GM12865 (cell line): ENCODE measurements at places on chromosomes 12 and 14.

DNA sequence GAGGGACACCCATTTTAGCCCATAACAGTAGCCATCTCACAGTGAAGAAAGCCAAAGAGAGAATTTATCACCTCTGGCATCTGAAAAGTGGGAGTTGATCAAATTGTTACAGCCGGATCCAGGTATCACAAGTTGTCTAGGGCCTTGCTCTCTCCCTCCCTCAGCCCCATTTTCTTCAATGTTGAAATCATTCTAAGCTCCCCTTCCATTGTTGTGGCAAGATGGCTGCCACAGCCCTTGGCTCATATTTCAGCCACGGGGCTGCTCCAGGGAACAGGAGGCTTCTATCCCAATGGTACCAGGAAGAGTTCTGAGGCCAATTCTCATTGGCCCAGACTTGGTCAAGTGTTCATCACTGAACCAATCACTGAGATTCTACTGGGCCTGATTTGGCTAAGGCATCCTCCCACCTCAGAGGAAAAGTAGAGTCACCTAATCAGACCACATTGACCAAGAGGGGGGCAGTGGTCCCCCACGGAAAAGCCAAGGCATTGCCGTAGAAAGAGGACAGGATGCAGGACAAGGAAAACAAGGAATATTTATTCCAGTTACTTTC lies 106.2 kb downstream of the GPATCH2L start:
- no peak for DNase-seq

GRCh38 chr12:3357950-3358525 lies 133.0 kb upstream of the PRMT8 start:
- DNase-seq = peak; percentile 9

DNA sequence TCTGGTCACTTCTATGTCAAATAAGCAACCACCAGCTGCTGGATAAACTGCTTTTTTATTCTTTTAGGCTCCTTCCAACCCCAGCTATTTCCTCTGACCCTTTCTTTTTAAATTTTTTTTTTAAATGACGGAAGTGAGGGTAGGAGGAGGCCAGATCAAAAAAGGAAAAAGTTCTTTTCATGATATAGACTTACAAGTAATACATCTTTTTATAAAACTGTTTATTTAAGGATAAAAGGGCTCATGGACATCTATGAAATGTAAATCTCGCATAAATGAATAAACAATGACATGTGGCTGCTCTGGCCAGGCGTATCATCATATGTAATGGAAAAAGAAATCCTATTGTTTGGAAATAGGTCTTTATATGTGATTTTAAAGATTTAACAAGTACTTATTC lies 169.0 kb upstream of the ATP2B1 start:
- no peak for DNase-seq

DNA sequence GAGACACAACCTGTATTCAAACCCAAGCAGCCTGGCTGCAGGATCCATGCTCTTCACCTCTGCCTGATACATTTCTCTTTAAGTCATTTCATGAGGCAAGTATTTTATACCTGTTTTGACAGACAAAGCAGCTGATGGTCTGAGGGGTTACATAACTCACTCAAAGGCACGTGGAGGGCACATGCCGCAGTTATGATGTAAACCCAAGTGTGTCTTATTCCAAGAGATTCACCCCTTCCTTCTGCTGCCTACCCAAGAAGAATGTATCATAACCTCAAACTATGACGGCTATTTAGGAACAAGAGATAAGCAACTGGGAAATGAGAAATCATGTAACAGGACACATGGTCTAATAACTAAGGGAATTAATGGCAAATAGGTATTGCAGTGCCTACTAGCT lies 329.8 kb upstream of the TMPO start:
- DNase-seq = no peak

DNA sequence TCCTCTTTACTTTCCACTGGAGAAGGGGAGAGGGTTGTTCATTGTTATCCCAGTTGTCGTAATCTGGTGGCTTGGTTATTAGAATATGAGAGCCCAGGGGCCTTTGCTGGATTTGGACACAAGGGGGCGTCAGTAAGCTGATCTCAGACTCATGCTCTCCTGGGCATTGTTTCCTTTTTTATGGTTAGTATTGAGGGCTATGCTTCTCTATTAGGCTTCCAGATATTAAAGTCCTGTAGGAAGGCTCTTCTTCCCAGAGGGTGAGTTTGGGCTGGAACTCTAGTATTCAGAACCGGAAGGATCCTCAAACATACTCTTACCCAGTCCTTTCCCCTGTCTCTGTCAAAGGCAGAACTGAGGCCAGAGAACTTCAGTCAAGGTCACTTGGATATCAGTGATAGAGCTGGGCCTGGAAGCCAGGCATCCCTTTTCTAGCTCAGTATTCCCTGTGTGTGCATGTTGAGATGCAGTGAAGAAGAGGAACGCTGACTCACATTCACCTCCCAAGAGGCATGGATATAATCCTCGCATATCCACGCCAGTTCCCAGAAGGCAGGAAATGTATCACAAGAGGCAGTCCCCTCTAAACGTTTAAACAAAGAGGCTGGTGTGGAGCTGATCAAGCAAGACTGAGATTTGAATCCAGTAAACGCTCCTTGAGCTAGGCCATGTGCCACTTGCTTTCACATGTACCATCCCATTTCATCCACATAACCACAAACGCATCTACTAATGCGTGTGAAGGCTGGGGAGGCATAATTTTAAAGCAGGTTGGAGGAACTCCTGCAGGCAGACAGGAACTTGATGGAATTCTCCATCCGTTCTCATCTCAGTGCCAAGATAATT lies 41.6 kb downstream of the UBE3B start:
- peak; percentile 40 for DNase-seq

DNA sequence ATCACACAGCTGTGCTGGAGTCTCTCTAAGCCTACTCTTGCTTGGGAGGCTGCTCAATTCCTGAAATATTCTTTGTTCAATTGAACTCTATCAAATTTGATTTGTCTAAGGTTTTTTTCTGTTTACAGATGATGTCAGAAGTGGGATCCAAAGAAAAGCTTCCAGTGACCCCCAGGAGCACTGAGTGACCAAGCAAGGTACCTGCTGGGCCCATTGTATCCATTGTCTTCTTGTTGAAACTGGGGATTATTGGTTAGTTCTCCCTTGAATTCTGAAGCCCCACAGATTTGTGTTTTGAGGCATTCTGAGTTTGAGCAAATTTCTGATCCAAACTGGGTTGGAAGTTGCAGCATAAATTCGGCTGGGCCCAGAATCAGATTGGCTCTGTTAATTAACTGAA lies 64.6 kb downstream of the MYF5 start:
- DNase-seq = no peak

DNA sequence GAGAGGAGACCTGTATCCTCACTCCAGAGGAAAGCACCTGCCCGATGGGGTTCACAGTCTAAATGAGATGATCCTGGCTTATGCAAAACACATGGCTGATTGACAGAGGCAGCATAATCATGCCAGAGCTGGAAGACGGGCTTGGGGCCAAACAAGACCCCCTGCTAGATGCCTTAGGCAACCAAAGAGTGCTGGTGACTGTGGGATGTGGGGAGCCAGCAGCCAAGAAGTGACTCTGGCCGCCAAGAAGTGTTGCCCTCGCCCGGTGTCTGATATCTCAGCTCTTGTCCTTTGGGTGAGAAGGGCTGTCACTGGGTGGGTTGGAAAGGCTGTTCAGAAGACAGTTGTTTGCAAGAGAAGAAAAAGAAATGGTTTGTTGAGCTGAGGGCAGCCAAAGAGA lies 56.7 kb downstream of the PLEKHG3 start:
- DNase-seq = no peak

- no peak for DNase-seq
These were observed 47.1 kb downstream of the PTPRQ start for GRCh38 chr12:80491166-80491565.

DNA sequence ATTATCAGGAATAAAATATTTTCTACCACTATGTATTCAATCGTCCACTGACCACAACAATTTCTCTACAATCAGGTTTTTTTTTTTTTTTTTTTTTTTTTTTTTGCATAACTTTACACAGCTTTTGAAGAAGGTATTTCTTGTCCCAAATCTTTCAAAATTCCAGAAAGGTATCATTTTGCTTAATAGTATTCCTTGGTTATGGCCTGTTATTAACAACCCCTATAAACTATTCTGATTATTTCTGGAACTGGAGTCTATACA lies 145.3 kb downstream of the ALX1 start:
- DNase-seq = no peak

DNA sequence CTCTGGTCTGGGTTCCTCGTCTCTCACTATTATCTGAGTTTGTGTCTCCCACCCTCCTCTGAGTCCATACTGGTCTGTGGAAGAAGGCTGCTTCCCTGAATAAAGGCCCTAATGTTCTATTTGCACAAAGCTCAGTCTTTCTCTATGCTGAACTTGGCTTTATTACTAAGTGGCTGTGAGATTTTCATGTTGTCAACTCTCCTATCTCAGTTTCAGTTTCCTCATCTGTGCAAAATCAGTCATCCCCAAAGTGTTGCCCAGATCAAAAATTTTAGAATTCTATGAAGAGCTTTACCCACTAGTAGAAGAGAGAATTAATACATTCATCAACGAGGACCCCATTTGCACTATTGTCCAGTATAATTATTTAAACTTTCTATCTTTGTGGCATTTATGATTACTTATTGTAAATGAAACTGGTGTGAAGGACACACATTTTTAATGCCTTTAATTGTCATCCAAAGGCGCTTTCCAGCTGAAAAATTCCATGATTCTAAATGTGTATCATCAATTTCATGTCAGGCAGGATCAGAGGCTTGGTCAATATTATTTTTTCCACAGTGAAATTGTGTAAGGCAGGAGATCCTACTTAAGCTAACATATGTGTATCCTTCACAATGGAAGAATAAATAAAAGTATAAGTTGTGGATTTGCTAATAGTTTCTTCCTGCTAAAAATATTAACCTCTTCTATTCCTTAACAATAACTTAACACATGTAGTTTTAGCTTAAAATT lies 79.1 kb upstream of the EEA1 start:
- peak; percentile 72 for DNase-seq

DNA sequence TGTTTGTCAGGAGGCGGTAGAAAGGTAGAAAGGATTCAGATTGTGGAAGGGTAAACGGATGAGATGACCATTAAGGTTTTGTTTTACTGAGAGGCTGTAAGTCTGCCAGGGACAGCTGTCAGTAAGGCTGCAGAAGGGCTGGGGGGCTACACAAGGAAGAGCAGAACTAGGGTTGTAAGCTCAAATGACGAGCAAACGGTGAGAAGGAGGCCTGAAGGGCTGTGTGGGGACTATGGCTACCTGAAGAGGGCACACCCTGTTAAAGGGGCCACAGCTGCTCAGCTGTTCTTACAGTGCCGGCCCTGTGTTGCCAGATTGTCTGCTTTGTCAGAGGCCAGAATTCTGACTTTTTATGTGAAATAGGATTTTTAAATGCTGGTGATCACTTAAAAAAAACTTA lies 19.1 kb downstream of the VASH1 start:
- DNase-seq = no peak

GRCh38 chr14:103724116-103724515 lies 8.5 kb downstream of the ZFYVE21 start:
- no peak for DNase-seq

DNA sequence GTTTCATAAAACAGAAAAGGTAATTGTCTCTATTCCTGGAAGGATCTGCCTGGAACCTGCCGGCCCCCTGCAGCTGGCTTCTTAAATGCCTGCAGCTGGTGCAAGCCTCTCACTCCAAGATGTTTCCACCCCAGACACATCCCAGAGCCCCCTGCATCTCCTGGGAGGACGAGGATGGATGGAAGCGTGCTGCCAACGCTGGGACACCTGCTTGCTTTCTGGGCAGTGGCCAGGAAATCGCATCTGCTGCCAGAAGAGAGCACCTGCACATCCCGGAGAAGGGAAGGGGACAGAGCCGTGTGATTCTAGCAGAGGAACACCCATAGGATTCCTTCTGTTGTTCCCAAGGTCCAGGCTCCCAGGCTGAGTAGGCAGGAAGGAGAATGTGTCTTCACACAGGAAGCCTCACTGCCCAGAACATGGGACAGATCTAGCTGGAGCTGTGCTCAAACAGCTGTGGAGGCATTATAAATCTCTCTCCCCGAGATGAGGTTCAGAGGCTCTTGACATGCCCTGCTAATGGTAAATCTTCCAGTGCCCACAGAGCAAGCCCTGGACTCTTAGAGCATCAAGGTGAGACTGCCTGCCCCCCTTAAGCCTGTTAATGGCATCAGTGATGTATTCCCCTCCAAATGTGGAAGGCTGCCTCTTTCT lies 138.8 kb upstream of the MAP1LC3B2 start:
- DNase-seq = no peak

- DNase-seq = no peak
These were observed 145.8 kb downstream of the KIF26A start for GRCh38 chr14:104284107-104284592.

DNA sequence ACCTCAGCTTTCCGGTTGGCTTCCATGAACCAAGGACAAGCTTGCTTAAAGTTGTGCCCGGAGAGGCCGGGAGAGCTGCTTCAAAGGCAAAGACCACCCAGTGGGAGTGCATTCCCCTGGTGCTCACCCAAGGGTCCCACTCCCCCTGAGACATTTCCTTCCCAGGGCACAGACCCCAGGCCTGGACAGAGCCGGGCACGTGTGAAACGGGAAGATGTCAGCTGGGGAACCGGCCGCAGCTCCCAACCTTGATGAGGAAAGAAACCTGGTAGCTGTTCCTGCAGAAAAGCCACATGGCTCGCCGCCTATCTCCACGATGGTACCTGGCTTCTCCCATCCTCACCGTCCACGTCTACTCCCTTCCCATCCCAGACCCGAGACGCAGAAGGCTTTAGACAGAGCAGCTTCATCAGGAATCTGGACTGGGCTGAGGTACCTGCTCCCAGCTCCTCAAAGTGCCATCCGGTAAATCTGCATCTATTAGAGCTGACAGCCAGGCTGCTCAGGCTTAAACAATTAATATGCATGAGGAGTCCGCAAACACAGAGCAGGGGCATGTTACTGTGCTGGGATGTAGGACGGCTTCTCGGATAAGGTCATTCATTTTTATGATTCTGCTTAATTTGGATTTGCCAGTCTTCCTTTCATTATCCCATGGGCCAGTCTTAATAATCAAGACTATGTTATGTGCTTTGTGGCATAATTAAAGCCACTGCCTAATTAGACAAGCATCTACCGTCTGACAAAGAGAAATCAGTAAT lies 53.1 kb downstream of the GALNT9 start:
- DNase-seq = no peak

- DNase-seq = no peak
These were observed 108.6 kb upstream of the CCDC196 start for GRCh38 chr14:66377574-66377973.

- no peak for DNase-seq
These were observed 4.7 kb downstream of the LYZ start for GRCh38 chr12:69352904-69353303.

DNA sequence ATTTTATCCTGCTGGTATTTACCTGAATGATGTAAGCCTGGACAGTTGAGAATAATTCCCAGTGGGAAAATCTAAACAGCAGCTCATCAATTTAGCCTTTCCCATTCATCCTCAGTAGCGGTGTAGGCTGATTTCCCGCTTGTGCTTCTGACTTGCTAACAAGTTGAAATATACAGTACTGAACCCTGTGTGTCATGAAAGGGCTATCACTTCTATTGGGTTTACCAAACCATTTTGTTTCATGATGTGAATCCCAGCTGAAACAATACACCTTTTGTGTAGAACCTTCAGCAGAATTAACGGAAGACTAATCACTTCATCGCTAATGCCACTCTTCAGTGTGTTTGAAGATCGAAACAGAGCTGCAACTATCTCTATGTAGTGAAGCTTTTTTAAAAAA lies 88.4 kb downstream of the POLR3B start:
- no peak for DNase-seq

- peak; percentile 45 for DNase-seq
These were observed 31.5 kb downstream of the TMEM63C start for GRCh38 chr14:77212943-77213678.

- no peak for DNase-seq
These were observed 24.1 kb upstream of the NRDE2 start for GRCh38 chr14:90355540-90356518.
